Activated naive CD4-positive, alpha-beta T cell treated with anti-CD3 and anti-CD28 coated beads, Interleukin-2, amount 10 ng/mL, durations not matched to agents 7 days and 5 days (primary cell): ENCODE measurements at places on chromosomes 3 and 15.

DNA sequence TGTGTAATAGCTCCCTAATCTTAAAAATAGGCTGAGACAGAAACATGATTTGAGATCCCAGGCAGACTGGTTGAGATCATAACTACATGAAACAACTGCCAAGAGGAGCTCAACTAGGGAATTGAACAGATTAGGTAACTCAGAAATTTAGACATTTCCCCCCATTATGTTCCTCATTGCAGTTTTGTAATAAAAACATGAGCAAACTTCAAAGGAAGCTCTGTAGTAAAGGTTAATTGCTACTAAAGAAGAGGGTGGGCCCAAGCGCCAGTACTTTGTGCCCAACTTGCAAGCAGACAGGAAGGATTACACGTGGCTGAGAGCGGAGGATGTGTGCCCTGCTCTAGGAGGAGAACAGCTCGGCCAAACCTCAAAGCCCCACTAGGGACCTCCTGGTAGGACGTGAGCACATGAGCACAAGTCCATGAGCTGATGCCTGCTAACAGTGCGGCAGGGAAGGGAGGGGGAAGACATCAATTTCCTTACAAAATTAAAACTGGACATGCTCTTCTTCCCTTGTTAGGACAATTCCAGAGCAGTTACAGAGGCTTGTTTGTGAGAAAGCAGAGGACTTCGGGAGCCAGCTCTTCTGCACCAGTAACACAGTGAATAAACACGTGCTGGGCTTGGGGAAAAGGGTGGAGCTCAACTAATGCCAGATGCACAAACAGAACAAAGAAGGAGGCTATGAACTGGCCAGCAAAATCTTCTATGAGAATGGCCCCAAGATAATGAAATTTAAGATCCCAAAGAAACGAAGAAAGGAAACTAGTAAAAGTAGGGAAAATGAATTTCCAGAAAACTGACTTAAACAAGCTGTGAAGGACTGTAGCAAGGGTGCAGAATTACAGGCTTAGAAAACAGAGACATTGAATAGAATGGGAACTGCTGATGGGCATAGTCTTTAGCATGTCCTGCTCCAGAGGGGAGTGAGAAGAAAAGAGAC lies 275.5 kb downstream of the MECOM start:
- DNase-seq, result no peak

DNA sequence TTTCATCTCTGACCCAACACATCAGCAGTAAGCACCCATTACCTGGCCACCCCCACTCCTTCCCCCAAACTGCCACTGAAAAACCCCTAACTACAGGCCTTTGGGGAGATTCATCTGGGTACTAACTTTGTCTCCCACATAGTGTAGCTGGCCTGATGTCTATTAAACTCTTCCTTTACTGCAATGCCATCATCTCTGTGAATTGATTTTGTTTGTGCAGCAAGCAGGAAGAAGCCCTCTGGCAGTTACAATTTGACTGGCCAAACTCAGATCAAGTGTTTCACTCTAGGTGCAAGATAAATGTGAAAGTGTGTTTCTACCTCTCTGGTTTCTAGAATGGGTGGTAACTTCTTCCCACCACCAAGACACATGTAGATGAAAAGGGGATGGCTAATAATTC lies 26.7 kb upstream of the OR5K4 start:
- no peak for DNase-seq

DNA sequence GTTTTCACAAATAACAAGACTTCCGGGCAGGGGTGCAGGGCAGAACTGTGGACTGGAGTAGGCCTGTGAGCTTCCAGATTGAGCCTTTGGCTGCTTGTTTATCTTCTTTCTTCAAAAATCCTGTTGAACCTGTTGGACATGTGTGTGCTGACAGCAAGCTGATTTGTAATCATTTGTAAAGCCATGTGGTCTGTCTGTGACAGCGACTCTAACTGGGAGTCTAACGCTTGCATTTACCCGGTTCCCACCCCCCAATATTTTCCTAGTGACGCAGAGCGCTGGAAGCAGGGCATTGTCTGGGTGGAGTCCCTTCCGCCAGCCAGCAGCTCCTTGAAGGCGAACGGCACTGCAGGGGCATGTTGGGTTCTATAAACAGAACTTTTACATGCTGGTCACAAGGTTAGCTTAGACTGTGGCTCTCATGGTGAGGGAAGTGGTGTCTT lies 85.7 kb upstream of the MYZAP start:
- no peak for DNase-seq

GRCh38 chr3:186400026-186400425 lies 38.0 kb upstream of the DGKG start:
- no peak for DNase-seq

DNA sequence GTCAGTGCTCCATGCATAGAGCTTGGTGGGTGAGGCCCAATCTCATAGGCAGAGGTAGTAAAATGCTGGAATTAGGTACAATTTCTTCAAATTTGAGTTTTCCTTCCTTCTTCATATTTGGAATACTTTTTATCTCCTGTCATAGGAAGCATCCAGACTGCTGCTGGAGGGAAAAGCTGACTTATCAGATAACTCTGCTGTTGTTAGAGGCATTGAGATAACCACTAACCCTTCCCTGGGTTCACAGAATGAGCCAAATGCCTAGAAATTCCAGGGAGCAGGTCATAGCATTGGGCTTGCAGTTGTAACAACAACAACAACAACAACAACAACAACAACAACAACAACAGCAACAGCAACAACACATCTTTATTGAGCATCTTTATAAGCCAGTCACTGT lies 332.7 kb downstream of the PDCD6IP start:
- DNase-seq, result no peak

DNA sequence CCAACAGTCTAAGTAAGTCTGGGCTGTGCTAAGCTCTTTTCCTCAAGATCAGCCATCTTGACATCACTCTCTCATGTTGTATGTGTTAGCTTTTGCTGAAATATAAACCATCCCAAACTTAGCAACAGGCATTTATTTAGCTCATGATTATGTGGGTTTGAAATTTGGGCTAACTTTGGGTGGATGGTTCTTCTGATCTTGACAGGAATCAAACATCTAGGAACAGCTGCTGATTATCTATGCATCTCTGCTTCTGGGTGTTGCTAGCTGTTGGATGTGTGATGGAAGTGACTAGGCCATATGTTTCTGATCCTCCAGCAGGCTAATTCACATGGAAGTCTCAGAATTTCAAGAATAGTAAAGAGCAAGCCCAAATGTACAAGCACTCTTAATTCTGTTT lies 615.2 kb upstream of the TGFBR2 start:
- DNase-seq, result no peak

GRCh38 chr3:46228260-46229242 lies 13.7 kb upstream of the CCR3 start:
- no peak for DNase-seq

- DNase-seq, result no peak
These were observed 33.5 kb upstream of the PTPN23 start for GRCh38 chr3:47347217-47347801.

GRCh38 chr3:42667096-42667522 lies 13.6 kb downstream of the ZBTB47 start:
- DNase-seq, result no peak

DNA sequence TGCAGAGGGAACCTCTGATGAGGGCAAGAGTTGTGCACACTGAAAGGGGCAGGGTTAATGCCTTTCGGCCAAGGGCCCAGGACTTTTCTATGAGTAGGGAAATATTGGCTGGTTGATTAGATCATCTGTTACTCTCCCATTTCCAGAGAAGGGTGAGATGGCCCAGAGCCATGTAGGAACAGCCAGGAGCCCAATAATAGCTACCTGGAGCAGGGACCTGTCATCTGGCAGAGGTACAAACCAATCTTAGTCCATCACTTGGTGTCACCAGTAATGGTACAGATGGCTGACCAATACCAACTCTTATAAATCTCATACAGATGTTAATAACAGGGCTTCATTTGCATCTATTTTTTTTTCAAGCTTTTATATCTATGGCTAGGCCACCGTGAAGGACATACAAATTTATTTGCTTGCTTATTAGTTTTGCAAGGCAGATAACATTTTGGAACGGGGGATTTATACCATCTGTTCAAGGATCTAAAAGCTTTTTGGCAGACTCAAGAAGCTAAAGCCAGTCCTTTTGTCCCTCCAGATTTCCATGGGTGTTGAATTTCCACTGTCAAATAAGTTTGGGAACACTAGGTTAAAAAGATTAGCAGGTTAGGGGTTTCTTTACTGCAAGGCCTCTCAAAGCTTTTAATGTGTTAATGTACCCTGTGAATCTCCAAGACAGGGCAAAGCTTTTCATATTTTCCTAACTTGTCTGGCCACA lies 79.3 kb downstream of the TNIK start:
- no peak for DNase-seq

GRCh38 chr3:61371123-61371522 lies 119.9 kb upstream of the FHIT start:
- peak; percentile 37 for DNase-seq

DNA sequence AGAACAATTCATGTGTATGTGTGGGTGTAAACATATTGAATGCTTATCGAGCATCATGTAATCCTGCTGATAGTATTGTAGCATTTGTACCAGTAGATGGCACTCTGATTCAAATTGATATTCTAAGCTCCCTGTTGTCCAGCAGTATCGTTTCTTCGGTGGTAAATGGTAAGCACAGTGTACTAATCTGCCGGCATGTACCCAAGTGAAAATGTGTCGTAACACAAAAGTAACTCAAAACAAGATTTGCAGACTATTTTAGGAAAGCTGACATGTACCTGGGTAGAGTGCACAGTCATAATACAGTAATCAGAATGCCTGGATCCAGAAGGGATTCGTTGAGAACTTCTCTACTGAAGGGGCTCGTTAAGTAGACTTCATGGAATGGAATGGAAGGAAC lies 31.7 kb upstream of the MNS1 start:
- no peak for DNase-seq

DNA sequence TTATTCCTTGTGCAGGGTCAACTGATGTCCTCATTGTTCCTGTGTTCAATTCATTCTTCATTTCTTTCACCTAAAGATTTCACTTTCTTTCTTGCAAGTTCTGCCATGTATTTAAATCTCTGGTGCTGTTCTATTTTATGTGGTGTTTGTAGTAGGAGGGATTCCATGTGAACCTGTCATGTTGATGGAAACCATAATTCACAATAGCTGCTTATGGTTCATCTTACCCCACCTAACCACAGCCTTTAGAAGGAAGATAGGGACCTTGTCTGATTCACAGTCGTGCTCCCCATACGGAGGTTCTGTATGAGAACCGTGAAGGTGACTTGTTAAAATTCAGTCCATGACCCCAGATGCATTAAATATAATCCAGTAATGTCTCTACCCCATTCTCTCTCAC lies 21.9 kb downstream of the SLCO2A1 start:
- no peak for DNase-seq

DNA sequence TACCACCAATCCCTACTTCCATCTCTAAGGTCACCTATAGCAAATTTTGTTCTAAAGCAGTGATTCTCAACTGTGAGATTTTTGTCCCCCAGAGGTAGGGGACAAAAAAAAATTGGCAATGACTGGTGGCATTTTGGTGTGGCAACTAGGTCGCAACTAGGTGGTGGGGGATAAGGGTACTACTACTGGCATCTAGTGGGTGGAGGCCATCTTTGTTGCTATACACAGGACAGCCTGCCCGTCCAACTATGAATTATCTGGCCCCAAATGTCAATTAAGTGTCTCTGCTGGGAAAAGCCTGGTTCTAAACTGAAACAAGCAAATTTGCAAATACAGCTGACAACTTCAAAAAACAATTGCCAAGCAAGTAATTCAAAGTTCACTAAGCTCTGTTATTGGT lies 1.4 kb downstream of the MTMR10 start:
- DNase-seq, result no peak

GRCh38 chr15:40102897-40103858 lies 5.5 kb downstream of the BMF start:
- peak; percentile 20 for DNase-seq

DNA sequence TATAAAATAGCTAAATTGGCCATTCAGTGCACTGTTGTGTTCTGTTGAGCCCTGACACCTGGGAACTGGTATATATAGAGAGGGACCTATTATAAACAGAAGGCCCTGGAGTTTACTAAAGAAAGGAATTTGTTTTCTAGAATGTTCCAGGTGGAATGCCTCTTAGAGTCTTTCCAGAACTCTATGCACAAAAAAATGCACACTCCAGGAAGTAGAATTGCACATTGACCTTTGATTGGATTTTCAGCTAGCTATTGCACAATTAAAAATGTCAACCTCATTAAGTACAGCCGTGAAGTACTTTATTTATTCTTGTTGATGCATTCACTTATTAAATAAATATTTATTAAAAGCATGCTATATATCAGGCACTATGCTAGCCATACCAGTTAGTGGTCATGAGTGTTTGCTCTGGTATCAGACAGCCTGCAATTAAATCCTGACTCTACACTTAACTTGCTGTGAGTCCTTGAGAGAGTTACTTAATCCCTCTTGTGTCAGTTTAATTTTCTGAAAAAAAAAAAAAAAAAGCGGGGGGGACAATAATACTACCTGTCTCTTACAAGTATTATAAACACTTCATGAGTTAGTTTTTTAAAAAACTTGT lies 40.8 kb downstream of the NDUFB4 start:
- no peak for DNase-seq

DNA sequence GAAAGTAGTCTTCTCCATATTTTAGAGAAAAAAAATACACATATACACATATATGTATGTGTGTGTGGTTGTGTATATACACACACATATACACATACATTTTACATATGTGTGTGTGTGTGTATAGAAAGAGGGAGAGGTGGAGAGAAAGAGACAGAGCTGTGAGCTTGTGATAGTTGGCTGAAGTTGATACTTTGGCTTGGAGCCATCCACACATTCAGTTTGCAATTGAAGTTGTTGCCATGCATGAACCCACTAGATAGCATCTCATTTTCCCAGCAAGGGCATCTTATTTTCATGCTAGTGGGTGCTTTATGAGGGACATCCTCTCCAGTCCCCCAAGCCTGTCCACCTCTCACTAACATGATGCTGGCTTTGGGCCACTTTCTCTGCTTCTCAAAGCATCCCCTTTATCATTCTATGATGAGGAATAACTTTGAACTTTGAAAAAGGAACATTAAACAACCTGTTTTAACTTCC lies 228.6 kb downstream of the ZNF621 start:
- DNase-seq, result no peak

- no peak for DNase-seq
These were observed 276.3 kb downstream of the ERC2 start for GRCh38 chr3:56192001-56192400.

GRCh38 chr3:181715571-181716340 lies 4.0 kb downstream of the SOX2 start:
- DNase-seq, result no peak

GRCh38 chr3:79097964-79098660 lies 669.7 kb downstream of the ROBO1 start:
- no peak for DNase-seq
